ENCODE measurements at places on chromosomes 6 and 20.

DNA sequence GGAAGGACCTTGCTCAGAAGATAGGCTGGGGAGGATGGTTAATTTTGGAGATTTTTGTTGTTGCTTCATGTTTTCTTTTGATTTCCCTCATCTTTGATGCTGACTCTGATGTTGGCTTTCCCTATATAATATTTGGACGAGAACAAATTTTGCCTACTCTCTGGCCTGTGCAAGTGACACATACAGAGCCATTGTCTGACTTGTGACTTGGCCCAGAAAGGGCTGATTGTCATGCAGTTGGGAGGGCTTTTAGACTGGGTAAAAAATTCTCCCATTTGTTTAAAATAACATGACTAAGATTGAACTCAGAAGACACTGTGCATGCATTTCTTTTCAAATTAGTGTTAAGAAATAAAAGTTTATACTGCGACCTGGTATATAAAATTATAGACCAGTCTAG, 98.6 kb upstream of the SUPT3H start:
- DNase-seq, result no peak

GRCh38 chr20:20020908-20021307, 3.7 kb downstream of the NAA20 start:
- no peak for DNase-seq

DNA sequence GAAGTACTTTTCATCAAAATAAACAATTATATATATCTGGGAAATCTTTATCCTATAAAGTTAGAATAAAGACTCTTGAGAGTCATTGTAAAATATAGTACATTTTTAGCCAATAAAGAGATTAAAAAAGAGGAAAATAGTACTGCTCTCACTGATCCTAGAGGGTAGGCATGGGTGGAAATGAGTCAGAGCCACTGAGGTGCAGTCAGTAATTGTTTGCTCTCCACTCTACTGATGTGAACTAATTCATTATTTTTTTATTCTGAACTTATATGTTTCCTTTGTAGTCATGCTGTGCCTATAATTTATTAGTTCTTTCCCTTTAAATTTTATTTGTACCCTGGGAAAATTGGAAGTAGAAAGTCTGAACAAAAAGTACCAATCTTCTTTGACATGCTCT, 1359.4 kb upstream of the GJE1 start:
- DNase-seq, result no peak

DNA sequence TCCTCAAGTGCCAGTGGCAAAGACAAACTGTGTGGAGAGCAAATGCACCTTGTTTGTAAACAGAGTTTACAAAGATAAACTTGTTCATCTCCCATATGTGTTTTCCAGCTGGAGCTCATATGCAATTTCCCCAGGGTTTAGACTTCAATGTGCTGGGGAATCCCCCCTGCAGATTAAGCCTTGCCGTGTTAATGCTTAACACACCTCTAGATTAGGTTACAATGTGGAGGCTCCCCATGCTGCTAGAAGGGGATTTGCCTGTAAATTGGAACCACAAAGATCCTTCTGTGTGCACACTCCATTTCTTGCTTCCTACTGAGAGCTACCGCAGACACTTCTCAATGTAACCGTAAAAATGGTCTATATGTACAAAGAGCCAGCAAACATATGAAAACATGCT, 263.1 kb downstream of the TBX18 start:
- DNase-seq, result no peak

Measured in T-helper 9 cell (primary cell).